ENCODE measurements at places on chromosomes 4 and X.

GRCh38 chrX:108701633-108702032 lies 34.7 kb downstream of the IRS4 start:
- DNase-seq = no peak

GRCh38 chr4:145375416-145375815 lies 106.2 kb upstream of the SMAD1 start:
- DNase-seq = no peak

- no peak for DNase-seq
Measured at GRCh38 chr4:47933840-47934239, 19.5 kb upstream of the NFXL1 start.

DNA sequence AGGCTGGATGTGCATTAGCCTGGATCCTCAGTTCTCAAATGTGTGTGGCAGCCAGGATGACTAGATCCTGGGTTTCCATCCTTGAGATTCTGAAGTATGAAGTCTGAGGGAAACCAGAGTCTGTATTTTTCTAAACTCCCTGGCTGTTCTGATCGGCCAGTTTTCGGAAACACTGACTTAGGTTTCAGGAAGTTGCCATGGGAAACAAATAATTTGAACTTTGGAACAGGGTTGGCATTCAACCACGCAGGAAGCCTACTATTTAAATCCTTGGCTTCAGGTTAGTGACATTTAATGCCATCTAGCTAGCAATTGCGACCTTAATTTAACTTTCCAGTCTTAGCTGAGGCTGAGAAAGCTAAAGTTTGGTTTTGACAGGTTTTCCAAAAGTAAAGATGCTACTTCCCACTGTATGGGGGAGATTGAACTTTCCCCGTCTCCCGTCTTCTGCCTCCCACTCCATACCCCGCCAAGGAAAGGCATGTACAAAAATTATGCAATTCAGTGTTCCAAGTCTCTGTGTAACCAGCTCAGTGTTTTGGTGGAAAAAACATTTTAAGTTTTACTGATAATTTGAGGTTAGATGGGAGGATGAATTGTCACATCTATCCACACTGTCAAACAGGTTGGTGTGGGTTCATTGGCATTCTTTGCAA lies 67.6 kb downstream of the PDGFRA start:
- no peak for DNase-seq

- no peak for DNase-seq
Measured at GRCh38 chr4:123972031-123972430, 575.4 kb downstream of the SPRY1 start.

GRCh38 chr4:185151296-185151695 lies 8.2 kb downstream of the SLC25A4 start:
- no peak for DNase-seq

GRCh38 chrX:130829526-130830515 lies 73.2 kb downstream of the ENOX2 start:
- no peak for DNase-seq

DNA sequence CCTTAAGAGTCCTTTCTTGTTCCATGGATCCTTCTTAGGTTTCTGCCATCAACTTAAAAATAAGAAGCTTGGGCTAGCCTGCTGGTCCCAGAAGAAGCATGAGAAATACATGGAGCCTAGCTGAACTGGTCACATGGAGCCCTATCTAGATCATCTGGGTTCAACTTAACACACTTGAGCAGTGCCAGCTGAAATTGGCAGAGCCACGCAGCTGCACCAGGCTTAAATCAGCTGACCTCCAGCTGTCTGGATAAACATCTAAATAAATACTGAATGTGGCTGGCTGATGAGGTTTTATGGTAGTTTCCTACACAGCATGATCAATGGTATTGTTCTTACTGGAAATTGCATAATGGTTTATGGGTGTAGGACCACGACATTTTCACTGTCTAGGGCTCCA lies 598.4 kb upstream of the FAM241A start:
- no peak for DNase-seq

GRCh38 chrX:2514131-2514530 lies 13.4 kb upstream of the DHRSX start:
- no peak for DNase-seq

DNA sequence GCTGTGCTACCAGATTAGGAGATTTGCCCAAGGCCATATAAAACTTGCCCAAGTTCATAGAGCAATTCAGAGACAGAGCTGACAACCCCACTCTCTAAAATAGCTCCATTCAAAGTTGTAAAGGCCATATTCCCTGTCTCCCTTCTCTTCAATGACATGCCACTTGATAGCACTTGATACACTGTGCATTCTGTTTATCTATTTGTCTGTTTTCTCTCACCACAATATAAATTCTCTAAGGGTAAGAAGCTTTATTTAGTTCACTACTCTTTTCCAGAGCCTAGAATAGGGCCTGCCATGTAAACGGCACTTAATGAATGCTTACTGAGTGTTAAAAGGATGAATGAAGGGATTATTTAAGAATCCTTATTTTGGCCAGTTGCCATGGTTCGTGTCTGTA lies 24.1 kb upstream of the MAP9 start:
- DNase-seq = no peak

GRCh38 chrX:119826399-119826959 lies 26.3 kb downstream of the UPF3B start:
- DNase-seq = no peak

- DNase-seq = no peak
Measured at GRCh38 chrX:27964432-27964831, 16.8 kb downstream of the DCAF8L1 start.

DNA sequence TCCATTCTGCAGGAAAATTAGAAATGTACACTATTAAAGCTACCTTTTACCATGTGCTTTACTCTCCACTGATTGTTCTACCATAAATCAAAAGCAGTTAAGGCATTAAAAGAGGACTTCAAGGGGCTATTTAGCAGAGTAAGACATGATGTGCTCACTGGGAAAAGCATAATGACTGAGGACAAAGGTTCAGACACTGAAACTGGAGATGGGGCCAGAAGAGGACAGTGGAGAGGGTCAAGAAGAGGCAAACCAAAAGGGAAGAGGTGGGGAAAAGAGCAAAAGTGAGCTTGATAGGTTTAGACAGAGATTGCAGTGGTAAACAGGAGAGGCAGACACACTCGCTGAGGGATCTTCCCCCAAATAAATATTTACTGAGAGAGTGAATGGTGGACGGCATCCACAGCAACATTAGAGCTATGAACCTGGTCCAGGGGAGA lies 23.8 kb downstream of the SH3RF1 start:
- no peak for DNase-seq

GRCh38 chr4:128342762-128343161 lies 55.1 kb upstream of the PGRMC2 start:
- no peak for DNase-seq

DNA sequence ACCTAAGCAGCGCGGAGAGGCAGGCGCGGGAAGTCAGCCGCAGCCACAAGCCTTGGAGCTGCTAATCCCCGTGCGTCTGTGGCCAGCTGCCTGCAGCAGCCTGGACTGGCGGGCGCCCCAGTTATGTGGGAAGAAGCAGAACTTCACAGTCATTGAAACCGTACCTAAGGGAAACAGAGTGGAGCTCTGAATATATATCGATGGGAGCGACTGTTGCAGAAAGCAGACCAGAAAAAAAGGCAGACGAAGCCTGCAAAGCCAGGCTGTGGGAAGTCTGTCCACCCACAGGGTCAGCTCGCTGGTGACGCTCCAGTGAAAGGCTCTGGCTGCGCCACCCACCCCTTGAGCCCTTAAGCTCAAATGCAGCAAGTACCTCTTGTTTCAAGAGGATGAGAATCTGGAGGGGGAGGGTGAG lies 24.7 kb downstream of the KCNE5 start:
- DNase-seq = no peak

DNA sequence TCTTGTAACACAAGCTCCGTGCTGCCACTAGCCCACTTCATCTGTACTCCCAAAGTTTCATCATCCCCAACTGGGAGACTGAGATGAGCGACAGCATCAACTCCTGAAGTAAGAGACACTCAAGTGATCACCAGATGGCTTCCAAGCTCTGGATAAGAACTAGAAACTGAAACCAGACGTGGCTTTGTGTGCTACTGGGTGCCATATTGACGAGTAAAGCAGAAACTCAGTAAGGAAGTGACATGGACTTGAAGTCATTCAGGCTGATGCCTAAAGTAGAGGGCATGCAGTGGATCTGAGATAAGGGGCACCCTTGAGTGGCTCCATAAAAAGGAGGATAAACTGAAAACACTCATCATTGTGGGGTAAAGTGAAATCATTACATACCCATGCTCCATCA lies 72.4 kb downstream of the PCYT1B start:
- DNase-seq = no peak

- DNase-seq = peak; percentile 63
Measured at GRCh38 chrX:19846995-19847790, 40.2 kb downstream of the SH3KBP1 start.

- no peak for DNase-seq
Measured at GRCh38 chr4:154741922-154742850, 1.6 kb upstream of the LRAT start.

GRCh38 chr4:11748164-11748872 lies 319.6 kb upstream of the HS3ST1 start:
- no peak for DNase-seq

- DNase-seq = no peak
Measured at GRCh38 chrX:107360788-107361360, 88.6 kb upstream of the FRMPD3 start.

DNA sequence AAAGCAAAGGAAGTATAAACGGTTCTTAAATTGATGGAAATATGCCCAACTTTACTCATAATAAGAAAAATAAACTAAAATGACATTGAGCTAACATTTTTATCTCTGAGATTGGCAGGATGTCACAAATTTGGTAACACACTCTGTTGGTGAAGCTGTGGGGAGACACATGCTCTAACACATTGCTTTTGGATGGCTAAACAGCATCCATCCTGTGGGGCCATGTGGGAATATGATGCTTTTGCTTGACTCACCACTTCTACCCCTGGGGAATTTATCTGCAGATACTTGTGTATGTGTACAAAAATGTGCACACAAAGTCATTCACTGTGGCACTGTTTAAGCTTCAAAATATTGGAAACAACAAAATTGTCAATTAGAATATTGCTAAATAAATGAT lies 100.2 kb downstream of the ANAPC4 start:
- no peak for DNase-seq

DNA sequence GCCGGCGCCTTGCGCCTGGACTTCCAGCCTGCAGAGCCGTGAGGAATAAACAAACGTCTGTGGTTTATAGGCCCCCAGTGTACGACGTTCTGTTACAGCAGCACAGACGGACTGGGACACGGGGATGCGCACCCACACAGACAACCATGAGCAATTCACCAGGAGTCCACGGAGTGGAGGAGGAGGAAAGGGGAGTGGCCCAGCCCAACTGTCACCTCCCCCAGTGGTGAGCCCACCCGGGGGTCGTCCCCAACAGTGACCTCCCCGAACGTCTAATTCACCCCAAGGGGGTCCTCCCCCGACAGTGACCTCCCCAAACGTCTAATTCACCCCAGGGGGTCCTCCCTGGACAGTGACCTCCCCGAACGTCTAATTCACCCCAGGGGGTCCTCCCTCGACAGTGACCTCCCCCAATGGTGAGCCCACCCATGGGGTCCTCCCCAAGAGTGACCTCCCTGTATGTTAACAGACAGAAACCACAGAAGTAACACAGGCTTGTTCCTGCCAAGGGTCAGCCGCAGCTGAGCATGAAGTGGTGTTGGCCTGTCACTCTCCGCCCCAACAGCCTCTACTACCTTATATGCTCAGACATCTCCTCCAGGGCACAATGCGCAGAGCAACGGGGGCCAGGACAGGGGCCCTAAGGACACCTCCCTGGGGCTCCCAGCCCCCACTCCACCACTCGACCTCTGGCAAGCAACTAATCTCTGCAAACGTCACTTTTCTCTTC lies 6.2 kb downstream of the GAK start:
- peak; percentile 54 for DNase-seq

DNA sequence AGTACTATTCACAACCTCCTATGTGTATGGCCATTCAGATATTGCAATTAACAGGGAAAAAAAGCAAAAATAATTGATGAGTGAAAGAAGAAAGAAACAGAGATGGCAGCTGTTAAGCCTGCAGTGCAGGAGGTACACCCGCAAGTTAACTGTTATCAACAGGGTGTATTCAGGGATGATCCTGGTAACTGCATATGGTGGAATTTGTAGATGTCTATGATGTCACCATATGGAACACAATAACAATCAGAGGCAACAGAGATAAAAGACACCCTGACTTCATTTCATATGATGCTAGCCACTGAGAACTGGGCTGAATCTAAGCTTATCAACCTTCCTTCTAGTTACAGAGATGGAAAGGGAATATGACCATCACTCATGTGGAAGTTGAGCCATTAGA lies 96.5 kb downstream of the PDGFC start:
- no peak for DNase-seq

DNA sequence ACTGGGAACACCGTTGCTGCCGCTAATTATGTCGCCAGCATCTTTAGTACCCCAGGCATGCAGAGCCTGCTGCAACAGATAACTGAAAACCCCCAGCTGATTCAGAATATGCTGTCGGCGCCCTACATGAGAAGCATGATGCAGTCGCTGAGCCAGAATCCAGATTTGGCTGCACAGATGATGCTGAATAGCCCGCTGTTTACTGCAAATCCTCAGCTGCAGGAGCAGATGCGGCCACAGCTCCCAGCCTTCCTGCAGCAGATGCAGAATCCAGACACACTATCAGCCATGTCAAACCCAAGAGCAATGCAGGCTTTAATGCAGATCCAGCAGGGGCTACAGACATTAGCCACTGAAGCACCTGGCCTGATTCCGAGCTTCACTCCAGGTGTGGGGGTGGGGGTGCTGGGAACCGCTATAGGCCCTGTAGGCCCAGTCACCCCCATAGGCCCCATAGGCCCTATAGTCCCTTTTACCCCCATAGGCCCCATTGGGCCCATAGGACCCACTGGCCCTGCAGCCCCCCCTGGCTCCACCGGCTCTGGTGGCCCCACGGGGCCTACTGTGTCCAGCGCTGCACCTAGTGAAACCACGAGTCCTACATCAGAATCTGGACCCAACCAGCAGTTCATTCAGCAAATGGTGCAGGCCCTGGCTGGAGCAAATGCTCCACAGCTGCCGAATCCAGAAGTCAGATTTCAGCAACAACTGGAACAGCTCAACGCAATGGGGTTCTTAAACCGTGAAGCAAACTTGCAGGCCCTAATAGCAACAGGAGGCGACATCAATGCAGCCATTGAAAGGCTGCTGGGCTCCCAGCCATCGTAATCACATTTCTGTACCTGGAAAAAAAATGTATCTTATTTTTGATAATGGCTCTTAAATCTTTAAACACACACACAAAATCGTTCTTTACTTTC lies 1.8 kb downstream of the UBQLN2 start:
- peak; percentile 68 for DNase-seq
